ENCODE measurements at places on chromosomes 6 and 20.

DNA sequence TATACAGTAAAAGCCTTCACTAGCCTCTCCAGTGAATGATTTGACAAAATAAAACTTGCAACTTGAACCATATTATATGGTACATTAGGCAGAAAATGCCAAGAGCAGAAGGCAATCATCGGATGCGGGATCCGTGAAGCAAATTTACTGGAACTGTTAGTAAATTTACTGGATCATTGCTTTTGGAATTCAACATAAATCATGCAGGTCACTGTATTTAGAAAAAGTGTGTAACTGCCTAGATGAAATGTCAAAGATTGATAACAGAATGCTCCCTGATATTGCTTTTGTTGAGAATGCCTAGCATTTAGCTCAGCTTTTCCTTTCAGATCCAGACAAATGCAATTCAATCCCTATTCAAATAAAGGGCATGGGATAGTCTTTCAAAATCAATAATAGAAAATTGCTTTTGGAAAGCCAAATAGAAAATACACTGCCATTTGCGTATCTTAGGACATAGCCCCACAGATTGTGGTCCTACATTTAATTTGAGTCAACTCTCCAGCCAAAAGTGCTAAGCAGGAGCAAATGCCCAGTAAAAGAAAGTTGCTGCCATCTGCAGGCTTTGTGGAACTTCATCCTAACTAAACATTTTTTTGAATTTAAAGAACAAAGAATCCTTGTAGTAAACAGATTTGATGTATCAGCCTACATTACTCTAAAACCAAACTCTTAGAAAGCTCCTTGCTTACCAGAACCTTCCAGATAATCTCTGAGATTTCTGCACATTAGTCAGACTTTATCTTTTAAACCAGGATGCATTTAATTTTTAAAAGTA, 109.5 kb upstream of the HSF2 start:
- DNase-seq = peak; percentile 4

DNA sequence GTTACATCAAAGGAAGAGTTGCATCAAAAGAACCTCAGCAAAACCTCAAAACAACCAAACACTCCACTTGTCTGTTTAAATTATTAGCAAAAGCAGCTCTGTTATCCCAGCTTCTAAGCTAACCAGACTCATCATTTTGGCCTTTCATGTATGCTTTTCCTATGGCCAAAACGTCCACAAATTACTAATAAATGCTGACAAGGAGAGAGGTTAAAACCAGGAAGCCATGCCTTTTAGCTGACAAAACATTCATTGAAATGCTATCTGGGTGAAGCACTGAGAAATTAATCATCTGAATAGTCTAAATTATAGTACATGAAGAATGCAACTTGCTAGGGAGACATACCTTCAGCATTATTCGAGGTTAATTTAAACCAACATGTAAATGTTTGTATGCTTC, 80.6 kb downstream of the LAMA2 start:
- no peak for DNase-seq

DNA sequence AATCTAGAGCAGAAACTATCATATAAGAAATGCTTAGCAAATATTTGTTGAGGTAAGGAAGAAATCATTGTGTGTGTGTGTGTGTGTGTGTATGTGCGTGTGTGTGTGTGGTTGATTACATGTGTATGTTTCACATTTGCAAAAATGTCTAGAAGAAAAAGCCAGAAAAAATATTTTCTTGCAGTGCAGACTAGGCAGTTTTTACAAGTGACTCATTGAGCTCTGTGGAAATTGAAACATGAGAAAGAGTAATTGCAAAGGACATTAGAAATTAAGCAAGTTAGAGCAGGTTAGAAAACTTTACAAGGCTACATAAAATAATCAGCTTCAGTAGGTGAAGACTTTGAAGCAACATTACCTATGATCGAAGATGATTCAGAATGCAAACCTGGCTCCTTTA, 669.0 kb upstream of the EYS start:
- DNase-seq = no peak

DNA sequence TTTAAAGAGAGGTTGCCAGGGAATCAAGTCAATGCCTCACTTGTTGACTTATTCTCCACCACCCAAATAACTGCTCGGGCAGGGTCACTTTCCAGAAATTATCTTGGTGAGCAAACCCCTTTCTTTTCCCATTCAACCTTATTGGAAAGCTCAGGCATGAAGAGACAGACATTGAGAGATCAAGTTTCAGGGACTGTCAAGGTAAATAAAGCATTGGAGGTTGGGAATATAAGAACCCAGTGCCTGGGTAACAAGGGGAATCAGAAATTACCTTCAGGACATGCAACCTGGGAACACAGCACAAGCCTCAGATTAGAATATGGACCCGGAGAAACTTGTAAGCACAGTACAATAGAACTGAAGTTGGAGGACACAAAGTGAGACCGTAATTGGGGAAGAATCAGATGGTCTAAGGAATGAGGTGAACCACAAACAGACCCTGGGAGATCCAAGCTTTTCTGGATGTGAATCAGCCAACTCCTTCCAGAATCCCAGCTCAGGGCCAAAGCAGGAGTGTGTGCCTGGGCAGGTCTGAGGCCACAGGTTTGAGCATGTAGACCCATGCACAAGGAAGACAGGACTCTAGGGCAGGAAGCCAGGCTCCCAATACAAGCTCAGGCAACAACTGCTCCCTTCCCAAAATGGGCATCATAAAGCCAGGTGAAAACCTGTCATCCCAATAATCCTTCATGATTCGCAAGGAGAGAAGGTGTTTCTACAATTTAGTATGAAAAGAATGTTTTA, 512.8 kb downstream of the MAFB start:
- no peak for DNase-seq

GRCh38 chr20:54624706-54625390, 149.5 kb downstream of the DOK5 start:
- no peak for DNase-seq

GRCh38 chr6:105310371-105310770, 92.5 kb downstream of the PREP start:
- no peak for DNase-seq

DNA sequence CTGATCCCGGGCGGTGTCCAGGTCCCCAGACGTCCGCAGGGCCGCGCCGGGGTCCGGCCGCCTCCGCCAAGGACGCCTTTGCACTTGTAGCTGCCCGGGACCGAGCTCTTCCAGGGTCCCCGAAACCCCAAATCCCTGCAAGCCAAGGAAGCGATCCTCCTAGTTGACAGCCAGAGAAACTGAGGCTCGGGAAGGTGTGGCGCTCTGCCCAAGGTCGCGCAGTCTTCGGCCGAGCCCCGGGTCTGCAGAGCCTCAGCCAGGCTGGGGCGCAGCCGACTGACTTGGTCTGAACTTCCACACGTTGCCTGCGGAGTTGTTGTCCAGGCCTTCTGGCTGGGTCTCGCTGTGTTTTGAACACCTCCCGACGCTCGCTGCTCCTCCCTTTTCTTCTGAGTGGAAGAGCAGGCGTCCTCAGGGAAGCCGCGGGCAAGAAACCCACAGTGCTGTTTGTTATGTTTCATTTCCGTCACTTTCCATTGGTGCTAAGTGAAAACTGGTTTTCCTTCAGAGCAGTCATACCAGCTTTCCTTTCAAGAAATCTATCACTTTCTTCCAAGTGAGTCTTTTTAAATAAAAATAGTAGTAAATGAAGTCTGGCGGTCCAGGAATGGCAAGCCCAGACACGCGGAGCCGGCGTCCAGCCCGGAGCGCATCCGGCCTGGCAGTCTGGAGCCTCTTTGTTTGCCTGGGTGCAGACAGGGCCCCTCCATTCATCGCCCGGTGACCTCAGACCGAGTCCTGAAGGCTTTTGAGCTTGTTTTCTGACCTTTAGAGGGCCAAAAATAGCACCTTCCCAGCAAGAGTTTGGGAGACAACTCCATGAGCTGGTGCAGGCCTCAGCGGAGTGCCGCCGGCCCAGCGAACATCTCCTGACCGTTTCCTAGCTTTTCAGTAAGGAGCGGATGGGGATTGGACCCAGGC, 698 bp downstream of the FAM210B start:
- DNase-seq = peak; percentile 45

DNA sequence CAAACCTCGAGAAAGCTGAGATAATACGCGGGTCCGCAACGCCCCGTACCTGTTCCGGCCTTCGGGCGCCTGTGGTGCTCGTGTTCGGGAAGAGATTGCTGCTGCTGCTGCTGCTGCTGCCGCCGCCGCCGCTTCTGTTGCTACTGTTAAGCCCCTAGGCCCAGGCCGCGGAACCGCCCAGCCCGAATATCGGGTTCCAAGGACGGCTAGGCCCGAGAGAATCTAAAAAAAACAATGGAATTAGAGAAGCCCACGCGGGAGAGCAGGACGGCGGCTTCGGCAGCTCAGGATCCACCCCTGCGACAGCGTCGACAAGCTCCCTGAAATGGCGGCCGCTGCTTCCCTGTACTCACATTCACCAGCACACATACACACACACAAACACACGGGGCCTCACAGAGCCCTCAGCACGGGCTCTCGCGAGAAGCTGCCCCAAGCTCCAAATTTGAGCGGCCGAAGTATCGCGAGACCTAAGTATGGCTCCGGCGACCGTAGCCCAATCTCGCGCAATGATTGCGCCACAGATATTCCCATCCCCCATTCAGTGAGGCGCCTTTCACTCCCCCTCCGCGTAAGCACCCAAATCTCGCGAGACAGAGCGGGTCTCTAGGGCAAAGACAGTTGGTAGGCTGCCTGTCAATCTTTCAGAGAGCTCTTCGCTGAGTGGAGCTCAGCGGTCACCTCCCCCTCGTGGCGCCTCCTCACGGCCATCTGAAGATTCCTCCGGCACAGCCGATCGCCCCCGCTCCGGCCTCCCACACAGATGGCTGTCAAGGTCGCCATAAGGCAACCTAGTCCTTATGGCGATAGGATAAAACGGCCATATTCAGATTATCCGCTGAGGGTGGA, at the start of gene RBM39:
RBM39 (minus strand) TSS at position 369 of the 849 bp plus-strand sequence. CDS start 1,386 bp downstream, outside the sequence.
- peak; percentile 100 for DNase-seq

DNA sequence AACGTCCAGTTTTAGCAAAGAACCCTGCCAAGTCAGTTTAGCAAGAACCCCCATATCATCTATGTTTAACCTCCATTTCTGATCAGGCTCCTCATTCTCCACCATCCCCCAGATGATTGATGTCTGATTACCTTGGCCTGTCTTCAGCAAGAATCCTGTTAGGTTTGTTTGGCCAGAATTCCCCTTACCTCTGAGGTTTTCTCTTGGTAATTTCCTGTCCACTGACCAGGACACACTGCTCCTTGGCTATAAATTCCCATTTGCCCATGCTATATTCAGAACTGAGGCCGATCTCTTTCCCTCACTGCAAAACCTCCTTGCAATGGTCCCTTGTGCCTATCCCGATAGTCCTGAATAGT, 27.0 kb downstream of the ZNF311 start:
- no peak for DNase-seq

- DNase-seq = peak; percentile 55
Observed at GRCh38 chr6:82555801-82556200, 192.2 kb downstream of the TPBG start.

DNA sequence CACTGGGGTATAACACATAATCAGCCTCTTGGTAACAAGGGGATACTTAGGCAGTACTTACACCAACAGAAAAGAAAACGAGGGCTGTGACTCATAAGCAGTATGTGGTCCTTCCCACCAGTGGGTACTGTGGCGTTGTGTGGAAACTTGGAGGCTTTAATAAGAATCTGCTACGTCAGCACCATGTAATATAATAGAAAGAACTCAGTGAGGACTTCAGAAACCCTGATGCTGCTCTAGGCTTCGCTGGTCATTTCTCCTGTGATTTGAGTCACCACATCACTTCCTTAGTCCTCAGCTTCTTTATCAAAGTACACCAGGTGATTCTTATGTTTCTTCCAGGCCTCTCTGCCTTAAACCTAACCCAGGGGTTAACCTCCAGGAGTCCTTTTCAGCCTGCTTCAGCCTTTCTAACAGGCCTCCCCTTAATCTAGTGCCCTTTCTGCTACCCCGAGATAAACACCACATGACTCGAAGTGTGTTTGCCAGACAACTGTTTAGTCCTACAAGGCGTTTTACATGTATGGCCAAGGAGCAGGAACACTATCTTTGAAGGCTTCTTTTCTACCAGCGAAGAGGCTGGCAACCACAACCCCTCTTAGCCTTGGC, 68.5 kb downstream of the FYN start:
- peak; percentile 42 for DNase-seq

GRCh38 chr6:20629509-20629908, 95.3 kb downstream of the CDKAL1 start:
- no peak for DNase-seq

DNA sequence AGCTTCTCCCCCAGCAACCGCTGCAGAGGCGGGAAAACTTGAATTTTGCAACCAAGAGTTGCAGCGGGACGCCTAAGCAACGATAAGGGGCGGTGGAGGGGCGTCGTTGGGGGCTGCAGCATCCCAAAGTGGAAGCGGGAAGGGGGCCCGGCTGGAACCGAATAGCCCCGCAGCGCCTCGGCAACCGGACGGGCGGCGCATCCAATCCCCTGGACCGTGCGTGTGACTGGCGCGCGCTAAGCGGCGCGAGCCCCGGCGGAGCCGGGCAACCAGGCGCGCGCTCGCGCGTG, 670 bp upstream of the PARD6B start:
- DNase-seq = no peak

DNA sequence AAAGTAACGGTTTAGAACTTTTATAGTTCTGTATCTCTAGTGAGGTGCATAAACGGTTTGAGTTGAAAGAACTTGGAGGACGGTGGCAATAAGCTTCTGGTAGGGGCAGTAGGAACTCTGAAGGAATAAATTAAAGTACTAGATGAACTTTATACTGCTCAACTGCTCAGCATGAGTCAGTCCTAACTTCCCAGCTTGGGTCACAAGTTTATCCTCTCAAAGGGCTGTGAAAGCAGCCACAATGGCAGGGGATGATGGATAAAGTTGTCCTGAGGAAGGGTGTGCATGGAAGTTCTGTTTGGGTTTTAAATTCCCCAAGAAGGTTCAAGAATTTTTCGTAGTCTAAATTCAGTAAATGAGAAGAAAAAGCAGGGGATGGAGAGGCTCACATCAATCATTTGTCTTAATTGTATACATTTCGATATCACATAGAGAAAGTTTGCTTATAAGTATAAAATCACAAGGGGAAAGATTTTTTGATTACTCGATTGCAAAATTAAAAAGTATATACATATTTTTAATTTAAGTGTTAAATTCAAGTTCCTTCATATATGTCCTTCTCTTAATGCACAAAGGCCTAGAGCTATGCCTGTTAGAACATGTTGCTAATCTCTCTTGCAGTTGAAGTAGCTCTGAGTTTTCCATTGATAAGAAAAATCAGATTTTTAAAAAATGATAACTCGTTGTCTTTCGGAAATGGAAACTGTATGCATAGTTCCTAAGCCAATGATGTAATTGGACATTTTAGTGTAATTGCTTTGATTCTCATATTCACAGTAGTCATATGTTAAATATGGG, 55.3 kb upstream of the JAG1 start:
- peak; percentile 31 for DNase-seq

DNA sequence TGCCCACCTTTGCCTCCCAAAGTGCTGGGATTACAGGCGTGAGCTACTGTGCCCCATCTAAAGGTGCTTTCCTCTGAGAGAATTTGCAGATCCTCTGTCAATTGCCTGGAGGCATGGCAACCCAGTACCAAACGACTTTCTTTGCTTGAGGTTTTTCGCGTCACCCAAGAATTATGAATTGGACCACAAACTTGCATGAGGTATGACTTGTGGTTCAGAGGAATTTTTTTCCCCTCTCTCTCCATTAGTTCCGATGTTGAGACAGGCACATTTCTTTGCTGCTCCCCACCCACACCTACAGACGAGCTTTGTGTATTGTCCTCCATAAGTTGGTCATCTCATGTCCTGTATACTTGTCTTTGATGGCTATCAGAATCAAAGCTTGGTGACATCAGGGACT, 11.8 kb upstream of the SCAF8 start:
- DNase-seq = peak; percentile 88

GRCh38 chr20:18754030-18754652, 59.4 kb upstream of the SCP2D1 start:
- DNase-seq = no peak

GRCh38 chr20:51624157-51624731, 81.7 kb upstream of the NFATC2 start:
- DNase-seq = peak; percentile 60
